ENCODE measurements at places on chromosomes 6 and 20. TPM values are rescaled to one million over a fixed set of nuclear protein-coding genes. Genes with fewer than 3 reads are reported as not detected.

DNA sequence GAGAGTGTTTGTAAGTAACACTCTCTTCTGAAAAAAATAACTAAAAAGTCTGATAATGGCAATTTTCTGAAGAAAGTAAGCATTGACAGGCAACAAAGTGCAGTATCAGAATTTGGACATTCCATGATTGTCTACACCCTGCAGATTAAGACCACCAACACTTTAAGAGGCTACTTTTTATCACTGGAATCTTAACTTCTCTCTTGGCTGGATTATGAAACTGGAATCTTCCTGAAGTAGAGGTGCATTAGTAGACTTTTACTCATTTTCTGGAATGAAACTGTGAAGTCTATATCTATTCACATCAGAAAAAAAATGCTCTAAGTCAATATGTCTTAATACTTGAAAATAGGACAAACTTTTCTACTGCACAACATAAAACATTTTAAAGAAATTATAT, 547.5 kb downstream of the COL12A1 start:
- no peaks in the 10 kb centered on the region for H3K36me3 ChIP-seq
- no peak overlapping the region for H3K4me3 ChIP-seq
- H3K4me1 ChIP-seq = no peaks in the 10 kb centered on the region
- no peak for DNase-seq
- no peaks in the 10 kb centered on the region for H3K27me3 ChIP-seq
- no peak overlapping the region for H3K27ac ChIP-seq

- H3K27ac ChIP-seq = no peak overlapping the region
- H3K27me3 ChIP-seq = no peaks in the 10 kb centered on the region
- no peaks in the 10 kb centered on the region for H3K36me3 ChIP-seq
- H3K4me1 ChIP-seq = peaks cover 21% of the 10 kb centered on the region
Observed at GRCh38 chr6:31907158-31907813, 5.4 kb upstream of the ZBTB12 start.

GRCh38 chr6:13009461-13009860, 292.9 kb downstream of the PHACTR1 start:
- no peak overlapping the region for H3K4me3 ChIP-seq
- peaks cover 17% of the 10 kb centered on the region for H3K27me3 ChIP-seq
- DNase-seq = no peak
- H3K4me1 ChIP-seq = peaks cover 19% of the 10 kb centered on the region

GRCh38 chr20:24752612-24753011, 196.5 kb upstream of the CST7 start:
- H3K4me3 ChIP-seq = no peak overlapping the region
- no peaks in the 10 kb centered on the region for H3K4me1 ChIP-seq
- no peaks in the 10 kb centered on the region for H3K27me3 ChIP-seq
- H3K27ac ChIP-seq = no peak overlapping the region
- H3K36me3 ChIP-seq = no peaks in the 10 kb centered on the region

DNA sequence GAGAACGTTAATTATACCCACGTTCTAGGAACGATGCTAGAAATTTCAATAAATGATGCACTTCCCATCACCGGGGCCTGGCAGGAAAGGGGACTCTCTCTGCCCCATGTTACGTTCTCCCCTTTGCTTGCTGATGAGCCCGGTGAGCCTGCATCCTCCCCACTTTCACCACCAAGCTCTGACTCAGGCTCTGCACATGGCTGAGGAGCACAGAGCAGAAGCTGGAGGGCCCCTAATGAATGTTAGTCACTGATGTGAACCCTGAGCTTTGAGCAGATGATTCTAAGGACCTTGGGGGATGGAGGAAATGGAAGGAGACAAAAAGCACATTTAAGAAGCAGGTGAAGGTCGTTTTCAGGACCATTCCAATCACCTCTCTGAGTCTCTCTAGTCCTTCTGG, 468.2 kb upstream of the ARID1B start:
- H3K4me3 ChIP-seq = no peak overlapping the region
- no peaks in the 10 kb centered on the region for H3K36me3 ChIP-seq
- DNase-seq = no peak
- H3K27me3 ChIP-seq = no peaks in the 10 kb centered on the region
- H3K4me1 ChIP-seq = no peaks in the 10 kb centered on the region

The PRRT1 gene
- total RNA-seq = 1.2 TPM

The HLA-C gene
- total RNA-seq = 1,186 TPM

The OR2H1 gene
- not detected for total RNA-seq

The CCN6 gene
- total RNA-seq = not detected

Measured in lower lobe of right lung (tissue), 2 donors.